ENCODE measurements at places on chromosomes 4 and X.

DNA sequence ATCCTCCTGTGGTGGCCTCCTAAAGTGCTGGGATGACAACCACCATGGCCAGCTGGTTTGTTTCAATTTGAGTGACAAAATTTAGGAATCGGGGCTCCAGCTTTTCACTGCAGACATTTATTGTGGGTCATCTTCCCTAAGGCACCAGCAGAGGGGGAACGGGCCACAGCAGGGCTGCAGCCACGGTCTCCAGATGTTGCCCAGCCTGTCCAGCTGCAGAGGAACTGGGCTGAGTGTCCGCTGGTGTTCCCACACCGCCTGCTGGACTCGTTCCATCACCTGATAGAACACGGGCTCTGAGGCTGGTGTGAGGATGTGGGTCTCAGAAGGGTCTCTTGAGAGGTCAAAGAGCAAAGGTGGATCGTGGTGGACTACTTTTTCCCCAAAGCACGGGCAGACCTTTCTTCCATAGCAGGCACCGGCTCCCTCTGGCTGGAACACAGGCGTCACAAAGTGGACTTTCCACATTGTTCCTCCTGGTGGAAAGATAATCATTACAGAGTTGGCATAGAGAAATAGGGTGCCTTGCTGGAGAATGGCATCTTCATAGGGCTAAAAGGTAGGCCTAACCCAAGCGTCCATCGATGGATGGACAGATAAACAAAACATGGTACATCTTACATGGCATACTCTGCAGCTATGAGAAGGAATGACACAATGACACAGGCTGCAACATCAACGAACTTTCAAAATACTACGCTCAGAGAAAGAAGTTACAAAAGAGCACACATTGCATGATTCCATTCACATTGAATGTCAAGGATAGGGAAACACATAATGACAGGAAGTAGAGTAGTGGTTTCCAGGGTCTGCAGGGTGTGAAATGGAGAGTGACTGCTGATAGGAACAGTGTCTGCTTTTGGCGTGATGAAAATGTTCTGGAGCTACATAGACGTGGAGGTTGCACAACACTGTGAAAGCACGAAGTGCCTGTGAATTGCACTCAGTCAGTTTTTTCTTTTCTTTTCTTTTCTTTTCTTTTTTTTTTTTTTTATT lies 5.9 kb upstream of the ARSD start:
- no peak for DNase-seq

- DNase-seq, result no peak
Observed at GRCh38 chrX:130136961-130137360, 26.7 kb upstream of the ELF4 start.

- no peak for DNase-seq
Observed at GRCh38 chrX:729583-730409, 99.2 kb downstream of the SHOX start.

GRCh38 chr4:168138143-168138542 lies 45.8 kb downstream of the ANXA10 start:
- peak; percentile 76 for DNase-seq

GRCh38 chr4:89044147-89044900 lies 12.7 kb downstream of the FAM13A start:
- no peak for DNase-seq

DNA sequence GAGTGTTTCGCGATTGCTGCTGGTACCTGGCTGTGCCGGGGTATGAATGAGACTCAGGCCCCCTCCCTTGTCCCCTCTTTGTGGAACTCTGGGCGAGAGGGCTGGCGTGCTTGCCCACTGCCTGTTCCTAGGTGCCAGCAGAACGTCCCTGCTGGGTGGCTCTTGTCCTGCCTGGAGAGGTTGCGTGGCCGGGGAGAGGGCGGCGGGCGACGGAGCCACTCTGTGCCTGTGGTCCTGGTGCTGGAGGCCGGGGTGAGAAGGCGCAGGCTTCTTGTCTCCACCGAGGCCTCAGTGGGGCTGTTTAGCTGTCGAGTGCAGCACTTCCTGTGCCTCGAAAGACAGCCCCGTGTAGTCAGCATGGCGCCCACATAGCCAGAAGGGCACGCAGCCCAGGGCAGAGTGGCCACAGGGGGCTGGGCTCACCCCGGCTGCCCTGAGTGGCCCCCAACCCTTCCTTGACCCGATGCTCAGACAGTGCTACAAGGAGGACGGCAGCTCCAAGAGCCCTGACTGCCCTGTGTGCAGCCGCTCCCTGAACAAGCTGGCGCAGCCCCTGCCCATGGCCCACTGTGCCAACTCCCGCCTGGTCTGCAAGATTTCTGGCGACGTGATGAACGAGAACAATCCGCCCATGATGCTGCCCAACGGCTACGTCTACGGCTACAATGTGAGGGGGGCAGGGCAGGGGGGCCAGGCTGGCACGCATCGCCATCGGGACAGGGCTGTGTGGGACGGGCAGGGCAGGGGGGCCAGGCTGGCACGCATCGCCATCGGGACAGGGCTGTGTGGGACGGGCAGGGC lies 8.9 kb upstream of the UVSSA start:
- DNase-seq, result no peak

DNA sequence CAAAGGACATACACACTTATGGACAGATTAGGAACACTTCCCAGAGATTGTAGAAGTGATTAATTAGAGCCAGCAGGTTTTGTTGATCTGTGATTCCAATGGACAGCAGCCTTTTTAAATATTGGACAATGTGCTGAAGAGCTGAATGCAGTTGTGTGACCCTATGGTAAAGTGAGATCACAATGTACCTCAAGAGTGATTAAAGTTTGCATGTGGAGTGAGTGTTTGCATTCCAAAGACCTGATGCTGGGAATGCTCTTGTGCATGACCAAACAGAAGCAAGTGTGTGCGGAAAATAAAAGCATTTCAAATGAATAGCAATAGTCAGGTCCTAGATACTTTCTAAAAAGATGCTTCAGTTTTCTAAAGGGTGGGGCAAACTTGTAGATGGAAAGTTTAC lies 154.1 kb downstream of the BANK1 start:
- DNase-seq, result no peak

- no peak for DNase-seq
Observed at GRCh38 chr4:113113151-113113550, 63.7 kb downstream of the ANK2 start.

GRCh38 chrX:29461039-29461438 lies 754.3 kb upstream of the MAGEB2 start:
- no peak for DNase-seq

- DNase-seq, result no peak
Observed at GRCh38 chr4:31328932-31329331, 608.8 kb downstream of the PCDH7 start.

GRCh38 chrX:69063486-69063885 lies 101.8 kb downstream of the PJA1 start:
- DNase-seq, result no peak

DNA sequence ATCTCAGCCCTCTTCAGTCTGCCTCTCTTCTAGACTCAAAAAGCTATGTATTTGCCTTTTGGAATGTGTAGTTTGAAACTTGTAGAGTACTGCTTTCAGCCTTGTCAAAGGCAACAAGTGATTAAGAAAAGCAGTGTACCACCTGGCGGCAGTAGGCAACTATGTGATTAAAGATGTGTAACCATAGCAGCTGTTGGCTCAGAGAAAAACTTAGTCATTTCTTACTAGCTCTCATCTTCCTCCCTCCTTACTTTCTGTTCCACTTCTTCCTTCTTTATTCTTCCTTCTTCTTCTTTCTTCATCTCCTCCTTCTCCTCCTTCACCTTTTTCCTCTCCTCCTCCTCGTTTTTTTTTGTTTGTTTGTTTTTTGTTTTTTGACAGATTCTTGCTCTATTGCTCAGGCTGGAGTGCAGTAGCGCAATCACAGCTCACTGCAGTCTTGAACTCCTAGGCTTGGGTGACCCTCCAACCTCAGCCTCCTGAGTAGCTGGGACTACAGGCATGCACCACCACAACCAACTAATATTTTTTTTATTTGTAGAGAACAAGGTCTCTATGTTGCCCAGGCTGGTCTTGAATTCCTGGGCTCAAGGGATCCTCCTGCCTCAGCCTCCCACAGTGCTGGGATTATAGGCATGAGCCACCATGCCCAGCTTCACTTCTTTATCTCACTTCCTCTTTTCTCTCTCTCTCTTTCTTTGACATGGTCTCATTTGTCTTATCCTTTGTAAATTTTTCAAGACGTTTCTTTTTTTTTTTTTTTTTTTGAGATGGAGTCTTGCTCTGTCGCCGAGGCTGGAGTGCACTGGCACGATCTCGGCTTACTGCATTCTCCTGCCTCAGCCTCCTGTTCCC lies 32.6 kb downstream of the ABHD18 start:
- DNase-seq, result peak; percentile 3

DNA sequence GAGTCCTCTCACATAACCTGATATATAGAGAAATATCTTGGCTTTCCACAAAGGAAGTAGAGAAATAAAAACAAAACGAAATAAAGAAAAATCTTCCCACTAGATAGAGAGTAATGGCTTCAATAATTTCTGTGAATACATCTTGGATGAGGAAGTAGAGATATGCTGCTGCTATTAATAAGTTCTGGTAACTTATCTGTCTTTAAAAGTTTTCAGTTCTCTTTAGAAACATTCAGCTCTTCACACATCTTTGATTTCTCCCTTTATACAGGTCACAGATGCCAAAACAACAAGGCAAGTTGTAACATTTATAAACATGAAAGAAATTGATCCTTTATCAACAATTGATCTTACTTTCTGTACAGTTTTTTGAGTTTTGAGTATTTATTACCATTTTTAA lies 615.8 kb downstream of the TRAM1L1 start:
- no peak for DNase-seq

DNA sequence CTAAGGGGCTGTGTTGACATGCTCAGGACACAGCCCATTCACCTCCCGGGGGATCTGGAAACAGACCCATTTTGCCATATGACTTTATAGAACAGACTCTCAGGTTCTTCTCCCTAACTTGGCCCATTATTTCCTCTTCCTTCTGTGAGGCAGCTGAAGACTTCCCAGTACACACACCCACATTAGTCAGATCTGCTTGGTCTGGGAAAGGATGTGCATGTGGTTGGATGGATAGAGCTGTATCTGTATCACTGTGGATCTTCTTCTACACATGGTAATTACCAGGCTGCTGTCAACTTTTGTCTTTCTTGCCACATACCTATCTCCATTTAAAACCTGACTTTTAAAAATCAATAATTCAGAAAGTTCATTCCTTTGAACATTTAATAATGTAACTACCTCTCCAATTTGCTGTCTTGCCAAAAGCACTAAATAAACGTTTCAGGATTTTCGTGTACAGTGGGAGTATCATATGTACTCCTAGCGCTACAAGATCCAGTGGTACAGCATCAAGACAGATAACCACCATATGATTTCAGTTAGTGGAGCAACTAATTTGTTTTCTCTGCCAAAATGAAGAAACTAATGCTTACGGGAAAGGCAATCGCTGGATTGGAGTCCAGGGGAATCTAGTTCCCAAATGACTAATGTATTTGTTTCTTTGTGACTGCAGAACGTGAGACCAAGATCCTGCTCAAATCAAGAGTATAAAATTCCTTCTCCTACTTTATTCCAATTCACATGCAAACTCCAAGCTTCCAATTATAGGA lies 134.1 kb upstream of the MAP3K15 start:
- peak; percentile 43 for DNase-seq

DNA sequence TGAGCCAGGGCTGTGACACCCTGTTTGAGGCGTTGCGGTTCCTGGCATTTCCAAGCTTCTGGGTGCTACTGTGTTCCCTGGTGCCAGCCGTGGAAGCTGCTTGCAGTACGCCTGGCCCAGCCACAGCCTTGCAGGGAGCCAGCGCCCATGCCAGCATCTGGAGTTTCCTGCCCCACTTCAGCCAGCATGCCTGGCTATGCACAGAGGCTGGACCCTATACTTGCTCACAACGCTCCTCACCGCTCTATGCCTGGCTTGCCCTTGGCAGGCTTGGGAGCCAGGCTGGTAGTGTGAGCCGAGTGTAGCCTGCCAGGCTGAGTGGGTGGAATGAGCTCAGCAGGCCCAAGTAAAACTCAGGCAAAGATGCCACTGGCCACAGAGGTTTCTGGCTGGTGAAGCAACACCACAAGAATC lies 22.4 kb downstream of the PRRG1 start:
- no peak for DNase-seq

DNA sequence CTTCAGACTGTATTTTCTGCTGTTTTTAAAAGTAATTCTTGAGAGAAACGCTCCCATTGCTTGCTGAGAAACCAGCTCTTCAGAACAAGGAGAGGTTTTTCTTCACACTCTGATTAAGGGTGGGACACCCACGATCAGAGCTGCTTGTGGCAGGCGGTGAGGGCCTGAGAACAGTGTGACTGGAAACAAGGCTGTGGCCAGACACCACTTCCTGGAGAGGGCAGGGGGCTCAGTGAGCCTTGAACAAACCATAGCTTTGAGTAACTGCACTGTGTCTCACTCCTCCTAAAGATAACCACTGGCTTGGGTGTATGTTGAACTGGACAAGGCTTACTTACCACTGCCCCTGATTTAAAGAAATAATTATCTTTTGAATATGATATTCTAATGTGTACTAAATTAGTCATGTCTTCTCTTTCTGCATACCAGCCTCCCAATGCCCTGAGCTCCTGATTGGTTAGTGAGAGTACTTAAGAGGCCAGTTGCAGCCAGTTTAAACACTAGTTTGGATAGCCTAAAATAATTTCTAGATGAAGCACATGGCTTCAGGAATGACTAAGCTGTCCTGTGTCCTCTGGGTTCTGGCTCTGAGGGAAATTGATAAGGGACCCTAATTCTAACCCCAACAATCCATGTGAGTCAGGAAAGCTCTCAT lies 3.7 kb upstream of the GPR82 start:
- DNase-seq, result peak; percentile 47

DNA sequence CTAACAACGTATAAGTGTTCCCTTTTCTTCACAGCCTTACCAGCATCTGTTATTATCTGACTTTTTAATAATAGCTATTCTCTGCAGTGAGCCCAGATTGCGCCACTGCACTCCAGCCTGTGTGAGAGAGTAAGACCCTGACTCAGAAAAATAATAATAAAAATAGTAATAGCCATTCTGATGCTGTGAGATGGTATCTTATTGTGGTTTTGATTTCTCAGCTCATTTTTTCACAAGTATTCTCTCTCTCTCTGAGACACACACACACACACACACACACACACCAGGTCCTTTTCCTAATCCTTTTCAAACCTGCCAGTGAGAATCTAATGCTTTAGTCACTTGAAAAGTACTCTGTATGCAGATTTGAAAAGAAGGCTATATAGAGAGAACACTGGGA lies 89.8 kb downstream of the CHIC2 start:
- DNase-seq, result no peak

- DNase-seq, result no peak
Observed at GRCh38 chr4:2045518-2045951, 13.6 kb upstream of the NAT8L start.

DNA sequence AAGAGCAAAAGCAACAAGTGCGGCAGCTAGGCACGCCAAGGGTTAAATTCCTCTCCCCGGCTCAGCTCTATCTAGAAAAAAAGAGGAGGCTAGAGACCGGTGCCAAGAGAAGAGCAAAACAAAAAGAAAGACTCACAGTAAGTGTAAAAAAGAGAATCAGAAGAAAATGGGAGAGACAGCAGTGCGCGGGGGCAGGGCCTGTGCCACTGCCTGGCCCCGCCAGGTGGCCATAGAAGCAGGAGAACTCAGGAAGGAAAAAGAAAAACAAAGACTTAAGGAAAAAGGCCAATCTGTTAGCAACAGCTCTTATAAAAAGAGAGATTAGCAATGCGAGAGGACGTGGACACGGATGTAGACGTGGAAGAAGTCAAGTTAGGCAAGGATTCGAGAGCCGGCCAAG lies 3.2 kb downstream of the ACOX3 start:
- DNase-seq, result no peak
